ENCODE measurements at places on chromosomes 7 and 10. TPM values are rescaled to one million over a fixed set of nuclear protein-coding genes. Genes with fewer than 3 reads are reported as not detected.

Gene CCDC146
- 0.58 TPM for total RNA-seq

Gene NKX2-3
- total RNA-seq, result not detected

Gene MALRD1
- not detected for total RNA-seq

Gene ATOH7
- 0.34 TPM for total RNA-seq

Gene SLC13A1
- not detected for total RNA-seq

Gene ZNF467
- total RNA-seq, result 1.1 TPM
